Peyer's patch (tissue), 4 donors: ENCODE measurements at places on chromosomes 1 and 21. TPM values are rescaled to one million over a fixed set of nuclear protein-coding genes. Genes with fewer than 3 reads are reported as not detected.

DNA sequence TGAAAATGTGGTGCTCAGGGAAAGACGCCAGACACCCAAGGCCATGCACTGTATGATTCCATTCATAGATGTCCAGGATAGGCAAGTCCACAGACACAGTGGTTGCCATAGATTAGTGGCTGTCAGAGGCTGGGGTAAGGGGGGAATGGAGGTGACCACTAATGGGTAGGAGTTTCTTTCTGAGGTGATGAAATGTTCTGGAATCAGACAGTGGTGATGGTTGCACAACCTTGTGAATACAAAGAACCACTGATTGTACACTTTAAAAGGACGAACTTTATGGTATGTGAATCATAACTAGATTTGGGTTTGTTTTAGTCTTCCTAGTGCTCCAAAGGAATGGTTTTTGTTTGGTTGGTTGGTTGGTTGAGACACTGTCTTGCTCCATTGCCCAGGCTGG, 51.7 kb downstream of the PRAMEF20 start:
- no peak for DNase-seq

Gene LIPI
- not detected for total RNA-seq

DNA sequence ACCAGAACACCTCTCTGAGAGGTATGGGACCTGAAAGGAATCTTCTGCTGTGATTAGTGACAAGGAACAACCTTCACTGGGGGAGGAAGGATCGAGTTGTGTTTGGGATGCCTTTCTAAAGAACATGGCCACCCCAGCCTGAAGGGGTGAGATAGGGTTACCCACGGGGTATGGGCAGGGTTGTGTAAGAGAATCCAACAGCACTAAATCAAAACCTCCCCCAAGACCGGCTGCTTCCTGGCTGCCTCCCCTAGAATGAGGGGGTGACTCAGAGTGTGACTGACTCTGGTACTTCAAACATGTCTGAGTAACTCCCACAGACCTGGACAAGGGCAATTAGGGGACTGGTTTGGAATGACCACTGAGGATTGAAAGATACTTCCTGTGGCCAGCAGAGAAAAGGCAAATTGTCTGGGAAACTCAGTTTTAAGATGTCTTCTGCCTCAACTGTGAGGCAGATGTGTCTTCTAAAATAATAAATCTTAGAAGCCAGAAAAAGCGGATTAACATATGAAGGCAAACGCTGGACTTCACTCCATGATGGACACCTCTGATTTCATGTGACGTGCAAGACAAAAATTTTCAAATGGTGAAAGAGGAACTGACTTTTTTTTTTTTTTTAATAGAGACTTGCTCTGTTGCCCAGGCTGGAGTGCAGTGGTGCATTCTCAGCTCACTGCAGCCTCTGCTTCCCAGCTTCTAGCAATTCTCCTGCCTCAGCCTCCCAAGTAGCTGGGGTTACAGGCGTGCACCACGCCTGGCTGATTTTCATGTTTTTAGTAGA, 6.7 kb upstream of the PTPN14 start:
- no peak for DNase-seq

GRCh38 chr1:113146242-113147072, 73.5 kb downstream of the LRIG2 start:
- DNase-seq, result no peak

DNA sequence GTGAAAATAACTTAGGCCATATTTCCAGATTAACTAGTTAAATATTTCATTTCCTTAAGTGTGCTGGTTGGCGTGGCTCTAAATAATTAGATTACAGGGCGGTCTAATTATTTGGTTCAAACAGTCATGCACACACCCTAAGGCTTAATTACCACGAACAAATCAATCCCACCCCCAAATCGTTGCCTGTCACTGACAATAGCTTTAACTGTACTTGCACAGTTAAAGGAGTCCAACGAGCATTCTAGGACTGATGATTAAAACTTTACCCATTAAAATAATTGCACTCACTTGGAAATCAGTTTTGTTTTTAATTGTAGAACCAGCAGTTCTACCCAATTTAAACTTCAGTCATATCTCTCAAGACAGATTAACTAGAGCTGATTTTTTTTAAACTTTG, 1.5 kb upstream of the POU2F1 start:
- DNase-seq, result no peak

GRCh38 chr1:56071351-56071750, 508.0 kb downstream of the PLPP3 start:
- no peak for DNase-seq

- DNase-seq, result no peak
These were observed 5.7 kb downstream of the ZBTB40 start for GRCh38 chr1:22457345-22457744.

Gene KRTAP21-2
- total RNA-seq, result not detected

- peak; percentile 87 for DNase-seq
These were observed 17.4 kb upstream of the GNG12 start for GRCh38 chr1:67850611-67851075.

Gene FAM3B
- total RNA-seq, result 323 TPM

Gene PRMT2
- 59.9 TPM for total RNA-seq

DNA sequence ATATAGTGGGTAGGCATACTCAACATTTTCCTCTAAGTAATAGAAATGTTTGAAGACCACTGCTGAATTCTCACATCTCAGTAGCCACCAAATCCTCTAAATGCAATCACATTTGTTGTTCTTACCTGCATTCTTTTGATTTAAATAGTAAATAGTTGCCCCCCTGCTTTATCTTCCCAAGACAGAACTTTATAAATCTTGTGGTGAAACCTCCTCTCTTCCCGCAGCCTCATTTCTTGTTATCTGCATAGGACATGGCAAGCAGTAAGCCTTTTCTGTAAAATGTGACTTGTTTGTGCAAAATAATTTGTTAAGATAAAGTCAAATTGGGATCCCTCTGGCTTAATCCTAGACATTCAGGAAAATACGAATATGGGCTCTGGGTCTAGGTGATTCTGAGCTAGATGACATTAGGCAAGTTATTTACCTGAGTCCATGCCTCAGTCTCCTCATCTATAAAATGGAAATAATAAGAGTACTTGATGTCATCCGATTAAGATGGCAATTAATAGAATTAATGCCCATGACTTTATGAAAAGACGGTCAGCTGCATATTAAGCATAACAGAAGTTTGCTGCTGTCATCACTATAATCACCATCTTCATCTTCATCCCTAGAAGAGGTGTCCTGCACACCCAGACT, 77.7 kb downstream of the LRRC8C start:
- DNase-seq, result no peak

DNA sequence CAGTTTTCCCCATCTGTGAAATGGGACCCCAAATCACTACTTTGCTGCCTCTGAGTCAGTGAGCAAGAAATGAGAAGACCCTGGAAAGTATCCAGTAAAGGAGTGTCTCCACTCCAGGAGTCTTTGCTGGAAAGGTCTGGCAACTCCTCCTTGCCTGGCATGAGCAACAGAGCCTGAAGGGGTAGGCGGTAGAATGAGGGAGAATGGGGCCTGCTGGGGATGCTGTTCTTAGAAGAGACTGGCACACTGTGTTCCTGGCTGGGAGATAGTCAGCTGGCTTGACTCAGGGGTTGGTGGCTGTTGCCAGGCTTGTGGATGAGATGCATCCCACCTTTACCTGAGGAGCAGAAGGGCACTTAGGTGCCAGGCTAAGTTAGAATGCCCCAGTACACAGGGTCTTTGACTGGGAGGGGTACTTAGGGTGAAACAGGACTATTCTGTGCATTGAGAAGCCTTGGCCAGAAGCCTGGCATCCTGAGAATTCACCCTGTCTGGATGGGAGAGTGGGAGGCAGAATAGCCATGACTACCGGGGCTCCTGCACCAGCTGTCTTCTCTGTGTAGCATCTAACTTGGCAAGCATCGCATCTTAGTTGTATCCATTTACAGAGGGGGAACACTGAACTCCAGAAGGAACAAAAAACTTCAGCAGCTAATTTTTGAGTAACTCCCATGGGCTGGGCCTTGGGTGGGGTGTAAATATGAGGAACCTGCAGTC, 2.5 kb downstream of the MFSD2A start:
- DNase-seq, result no peak

- no peak for DNase-seq
These were observed 11.0 kb downstream of the ICMT start for GRCh38 chr1:6224718-6225117.

DNA sequence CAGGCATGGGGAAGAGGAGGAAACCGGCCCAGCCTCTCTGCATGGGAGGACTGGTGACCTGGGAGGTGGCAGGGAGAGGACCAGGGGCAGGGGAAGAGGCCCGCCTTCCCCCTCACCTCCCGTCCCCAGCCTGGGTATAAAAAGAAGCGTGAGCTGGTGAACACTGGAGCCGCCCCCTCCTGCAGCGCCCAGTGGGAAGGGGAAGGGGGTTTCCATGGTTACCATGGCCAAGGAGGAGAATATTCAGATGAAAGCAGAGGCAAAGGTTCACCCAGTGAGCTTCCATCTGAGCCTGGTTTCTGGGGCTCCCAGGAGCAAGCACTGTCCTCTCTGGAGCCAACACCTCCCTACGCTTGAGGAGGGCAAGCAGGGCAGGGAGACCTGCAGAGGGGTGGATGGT, 54.9 kb downstream of the ACOT7 start:
- no peak for DNase-seq

DNA sequence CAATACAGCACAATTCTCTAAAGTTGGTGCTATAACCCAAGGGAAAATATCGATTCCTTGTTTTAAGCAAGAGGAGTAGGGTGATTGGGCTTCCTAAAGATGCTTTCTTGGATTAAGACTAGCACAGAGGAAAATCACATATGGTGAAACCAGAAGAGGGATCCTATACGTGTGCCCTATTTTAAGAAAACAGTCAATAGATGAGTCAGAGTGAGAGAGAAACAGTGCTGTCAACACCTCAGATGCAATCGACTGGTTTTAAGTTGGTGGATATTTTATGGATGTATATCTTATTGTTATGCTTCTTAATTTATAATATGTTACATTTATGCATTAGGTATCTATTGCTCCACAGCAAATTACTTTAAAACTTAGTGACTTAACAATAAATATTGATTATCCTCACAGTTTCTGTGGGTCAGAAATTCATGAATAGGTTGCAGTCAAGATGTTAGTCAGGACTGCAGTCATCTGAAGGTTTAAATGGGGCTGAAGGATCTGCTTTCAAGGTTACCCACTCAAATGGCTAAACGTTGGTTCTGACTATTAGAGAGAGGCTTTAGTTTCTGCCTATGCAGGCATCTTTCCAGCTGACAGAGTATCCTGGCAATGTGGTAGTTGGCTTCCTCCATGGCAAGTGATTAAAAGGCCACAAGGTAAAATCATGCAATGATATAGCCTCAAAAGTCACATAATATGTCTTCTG, 61.6 kb upstream of the DEPDC1 start:
- no peak for DNase-seq

DNA sequence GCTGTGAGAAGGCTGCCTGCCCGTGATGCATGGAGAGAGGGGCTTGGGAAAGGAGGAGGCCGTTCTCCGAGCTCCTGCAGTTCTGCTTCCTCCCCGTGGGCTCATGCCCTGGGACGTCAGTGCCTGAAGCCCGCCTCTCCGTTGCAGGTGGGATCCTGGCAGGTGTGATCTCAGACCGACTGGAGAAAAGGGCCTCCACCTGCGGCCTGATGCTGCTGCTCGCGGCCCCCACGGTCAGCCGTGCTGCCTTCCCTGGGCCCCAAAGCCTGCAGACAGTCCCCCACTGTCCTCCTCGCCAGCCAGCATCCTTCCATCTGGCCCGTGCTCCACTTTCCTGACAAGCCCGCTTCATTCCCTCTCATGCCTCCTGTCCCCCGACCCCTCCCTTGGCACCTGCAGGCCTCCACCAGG, 50.9 kb downstream of the SLC37A1 start:
- DNase-seq, result no peak

Gene SLC5A3
- 19.0 TPM for total RNA-seq

Gene KAZN
- total RNA-seq, result 18.2 TPM

Gene GBP4
- 11.6 TPM for total RNA-seq

- DNase-seq, result peak; percentile 65
These were observed 23.3 kb downstream of the CYP2J2 start for GRCh38 chr1:59903141-59903754.

Gene MX2
- 39.6 TPM for total RNA-seq

Gene SETSIP
- total RNA-seq, result not detected

Gene HIVEP3
- total RNA-seq, result 7.9 TPM

- no peak for DNase-seq
These were observed 31.5 kb downstream of the PRKAA2 start for GRCh38 chr1:56676571-56677035.

Gene ROR1
- total RNA-seq, result 4.8 TPM

DNA sequence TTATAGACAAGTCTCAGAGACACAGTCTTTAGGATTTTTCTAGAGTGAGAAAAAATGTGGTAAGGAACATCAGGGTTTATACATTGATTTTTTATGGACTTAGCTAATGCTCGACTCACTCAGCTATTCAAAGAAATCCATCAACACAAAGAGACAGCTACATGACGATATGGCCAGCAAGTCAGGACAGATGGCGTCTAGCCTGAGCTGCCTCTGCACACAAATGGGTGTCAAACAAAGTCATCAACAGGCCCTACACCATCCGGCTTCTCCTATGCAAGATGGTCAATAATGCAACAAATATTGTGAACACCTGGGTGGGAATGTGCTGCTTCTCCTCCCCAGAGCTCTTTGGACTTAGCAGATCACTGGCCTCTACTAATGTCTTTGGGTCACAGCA, 13.3 kb upstream of the ERICH3 start:
- no peak for DNase-seq

Gene S100A12
- total RNA-seq, result not detected

GRCh38 chr1:18128298-18128697, 20.7 kb downstream of the IGSF21 start:
- no peak for DNase-seq

DNA sequence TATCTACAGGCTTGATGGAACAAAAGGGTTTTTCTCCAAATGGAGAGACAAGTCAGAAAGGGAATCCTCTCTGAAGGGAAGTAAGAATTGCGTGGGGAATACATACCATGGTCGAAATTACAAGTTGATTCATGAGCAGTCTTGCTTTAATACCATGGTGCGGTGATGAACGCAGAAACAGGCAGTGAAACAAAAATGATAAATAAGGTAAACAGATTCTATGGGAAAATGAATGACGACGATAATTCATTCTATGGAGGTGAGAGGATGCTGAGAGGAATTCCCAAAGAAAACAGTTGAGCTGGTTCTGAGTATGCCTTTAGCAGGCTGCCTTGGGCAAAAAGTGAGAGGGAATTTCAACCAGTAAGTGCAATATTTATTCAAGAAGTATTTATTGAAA, 209.4 kb upstream of the RUNX1 start:
- no peak for DNase-seq

DNA sequence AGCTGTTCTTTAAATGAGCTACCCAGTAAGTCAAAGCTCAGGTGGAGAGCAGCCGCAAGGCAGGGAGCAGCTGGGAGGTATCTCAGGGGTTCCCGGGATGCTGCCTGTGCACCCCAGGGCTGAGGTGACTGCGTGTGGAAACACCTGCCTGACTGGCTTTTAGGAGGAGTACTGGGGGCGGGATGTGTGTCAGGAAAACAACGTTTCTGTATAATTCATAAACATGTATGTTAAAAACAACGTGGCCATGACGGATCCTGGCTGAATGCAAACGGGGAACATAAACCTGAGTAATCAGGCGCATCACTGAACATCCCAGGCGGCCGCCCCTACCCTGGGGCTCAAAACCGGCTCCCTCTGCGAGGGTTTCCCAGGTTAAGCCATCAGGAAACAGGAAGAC, 1.5 kb downstream of the C1orf159 start:
- peak; percentile 43 for DNase-seq

- DNase-seq, result peak; percentile 57
These were observed 15.7 kb upstream of the RCAN1 start for GRCh38 chr21:34630536-34631143.
